ENCODE measurements at places on chromosomes 16 and 17. TPM values are rescaled to one million over a fixed set of nuclear protein-coding genes. Genes with fewer than 3 reads are reported as not detected.

DNA sequence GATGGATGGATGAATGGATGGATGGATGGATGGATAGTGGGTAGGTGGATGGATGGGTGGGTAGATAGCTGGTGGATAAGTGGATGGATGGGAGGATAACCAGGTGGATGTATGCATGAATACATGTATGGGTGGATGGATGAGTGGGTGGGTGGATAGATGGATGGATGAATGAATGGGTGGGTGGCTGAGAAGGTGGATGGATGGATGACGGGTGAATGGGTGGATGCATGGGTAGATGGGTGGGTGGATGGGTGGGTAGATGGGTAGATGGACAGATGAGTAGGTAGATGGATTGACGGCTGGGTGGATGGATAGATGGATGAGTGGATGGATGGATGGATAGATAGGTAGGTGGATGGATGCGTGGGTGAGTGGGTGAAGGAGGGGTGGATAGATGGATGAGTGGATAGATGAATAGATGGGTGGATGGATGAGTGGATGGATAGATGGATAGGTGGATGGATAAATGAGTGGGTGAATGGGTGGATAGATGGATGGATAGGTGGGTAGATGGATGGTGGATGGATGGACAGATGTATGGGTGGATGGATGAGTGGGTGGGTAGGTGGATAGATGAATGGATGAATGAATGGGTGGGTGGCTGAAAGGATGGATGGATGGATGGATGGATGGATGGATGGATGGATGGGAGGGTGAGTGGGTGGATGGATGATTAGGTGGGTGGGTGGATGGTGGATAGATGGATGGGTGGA lies 50.1 kb upstream of the ZC3H18 start:
- no peak for DNase-seq

- no peak for DNase-seq
These were observed 26.2 kb downstream of the WSCD1 start for GRCh38 chr17:6096201-6097004.

DNA sequence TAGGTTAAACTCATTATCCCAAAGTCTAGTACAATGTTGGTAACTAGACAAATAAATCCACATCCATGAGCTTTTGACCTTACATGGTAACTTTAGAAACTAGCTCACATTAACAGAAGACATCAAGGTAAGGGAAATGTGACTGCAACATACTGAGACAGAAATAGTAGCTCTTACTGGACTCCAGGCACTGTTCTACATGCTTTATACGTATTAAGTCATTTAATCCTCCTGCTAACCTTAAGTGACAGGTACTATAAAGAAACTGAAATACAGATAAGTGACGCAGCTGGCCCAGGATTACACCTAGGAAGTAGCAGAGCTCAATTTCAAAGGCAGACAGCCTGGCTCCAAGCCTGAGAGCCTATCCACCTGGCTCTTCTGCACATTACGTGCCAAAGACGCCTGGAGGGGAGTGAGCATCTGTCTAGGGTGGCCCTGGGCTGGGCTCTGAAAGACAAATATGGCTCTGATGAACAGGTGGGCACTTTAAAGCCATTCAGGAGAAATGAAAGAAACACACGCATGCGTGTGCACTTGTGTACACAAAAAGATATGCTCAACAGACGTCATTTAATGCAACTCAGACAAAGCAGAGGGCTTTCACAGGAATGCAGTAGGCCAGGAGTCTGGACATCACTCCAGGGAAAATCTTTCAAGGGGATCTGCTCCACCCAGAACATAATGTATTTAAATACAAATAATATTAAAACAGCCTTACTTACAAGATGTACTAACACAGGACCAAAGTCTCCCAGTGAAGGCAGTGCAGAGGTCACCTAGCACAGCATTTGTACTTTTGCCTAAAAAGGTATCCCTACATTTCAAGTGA lies 4.4 kb downstream of the ZC3H7A start:
- DNase-seq = no peak

GRCh38 chr17:75844530-75845057 lies 390 bp upstream of the UNC13D start:
- no peak for DNase-seq

GRCh38 chr17:17924131-17924856 lies 47.9 kb downstream of the TOM1L2 start:
- no peak for DNase-seq

DNA sequence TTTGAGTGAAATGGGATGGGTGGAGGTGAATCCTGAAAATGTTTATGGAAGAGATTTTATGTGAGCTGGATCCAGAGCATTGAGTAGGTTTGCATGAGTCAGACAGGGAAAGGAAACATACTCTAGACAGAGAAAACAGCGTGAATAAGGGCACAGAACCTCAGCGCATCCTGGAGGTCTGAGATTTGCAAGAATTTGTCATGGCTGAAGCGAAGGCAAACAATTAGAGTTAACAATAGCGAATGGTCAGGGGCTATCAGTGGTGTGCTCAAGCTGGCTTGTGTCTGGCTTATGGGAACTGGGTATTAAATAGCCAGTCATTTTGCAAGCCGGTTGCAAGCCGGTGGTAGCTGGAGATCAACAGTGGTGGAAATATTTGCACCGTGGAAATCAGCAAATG lies 36.4 kb downstream of the MAP2K6 start:
- DNase-seq = no peak

DNA sequence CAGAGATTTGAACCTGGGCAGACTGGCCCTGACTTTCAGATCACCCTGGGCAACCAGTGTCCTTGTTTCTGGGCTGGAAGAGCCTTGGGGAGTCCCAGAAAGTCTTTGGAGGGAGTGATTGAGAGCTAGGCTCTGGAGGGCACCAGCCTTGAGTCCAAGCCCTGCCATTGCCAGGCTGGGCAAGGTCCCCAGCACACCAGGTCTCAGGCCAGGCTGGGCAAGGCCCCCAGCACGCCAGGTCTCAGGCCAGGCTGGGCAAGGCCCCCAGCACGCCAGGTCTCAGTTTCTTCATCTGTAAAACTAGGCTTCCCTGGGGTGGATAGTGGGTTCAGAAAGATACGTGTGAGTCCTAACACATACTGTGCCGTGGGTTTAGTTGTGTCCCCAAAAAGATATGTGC lies 135.0 kb downstream of the IRF8 start:
- DNase-seq = no peak

DNA sequence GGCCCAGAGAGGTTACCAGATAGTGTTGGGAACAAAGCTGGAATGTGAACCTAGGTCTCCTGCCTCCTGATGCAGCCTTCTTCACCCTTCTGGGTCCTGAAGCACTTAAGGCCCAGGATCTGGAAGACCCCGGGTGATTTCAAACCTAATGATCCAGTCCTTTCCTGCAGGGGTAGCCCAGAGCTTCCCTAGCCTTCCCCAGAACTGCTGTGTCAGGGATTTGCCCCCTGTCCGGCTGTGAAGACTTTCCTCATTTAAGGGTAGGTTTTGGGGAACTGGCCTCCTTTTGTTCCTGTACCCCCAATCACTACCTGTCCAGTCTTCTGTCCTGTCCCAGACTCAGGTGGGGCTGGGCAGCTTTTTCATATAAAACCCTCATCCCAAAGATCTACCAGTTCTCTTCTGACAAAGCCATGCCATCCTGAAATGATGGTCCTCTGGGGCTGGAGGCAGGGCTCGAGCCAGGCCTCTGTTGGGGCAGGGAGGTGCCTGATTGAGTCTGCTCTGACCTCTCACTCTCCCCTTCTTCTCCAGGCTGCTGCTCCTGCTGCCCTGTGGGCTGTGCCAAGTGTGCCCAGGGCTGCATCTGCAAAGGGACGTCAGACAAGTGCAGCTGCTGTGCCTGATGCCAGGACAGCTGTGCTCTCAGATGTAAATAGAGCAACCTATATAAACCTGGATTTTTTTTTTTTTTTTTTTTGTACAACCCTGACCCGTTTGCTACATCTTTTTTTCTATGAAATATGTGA lies 1.3 kb downstream of the MT1X start:
- no peak for DNase-seq

DNA sequence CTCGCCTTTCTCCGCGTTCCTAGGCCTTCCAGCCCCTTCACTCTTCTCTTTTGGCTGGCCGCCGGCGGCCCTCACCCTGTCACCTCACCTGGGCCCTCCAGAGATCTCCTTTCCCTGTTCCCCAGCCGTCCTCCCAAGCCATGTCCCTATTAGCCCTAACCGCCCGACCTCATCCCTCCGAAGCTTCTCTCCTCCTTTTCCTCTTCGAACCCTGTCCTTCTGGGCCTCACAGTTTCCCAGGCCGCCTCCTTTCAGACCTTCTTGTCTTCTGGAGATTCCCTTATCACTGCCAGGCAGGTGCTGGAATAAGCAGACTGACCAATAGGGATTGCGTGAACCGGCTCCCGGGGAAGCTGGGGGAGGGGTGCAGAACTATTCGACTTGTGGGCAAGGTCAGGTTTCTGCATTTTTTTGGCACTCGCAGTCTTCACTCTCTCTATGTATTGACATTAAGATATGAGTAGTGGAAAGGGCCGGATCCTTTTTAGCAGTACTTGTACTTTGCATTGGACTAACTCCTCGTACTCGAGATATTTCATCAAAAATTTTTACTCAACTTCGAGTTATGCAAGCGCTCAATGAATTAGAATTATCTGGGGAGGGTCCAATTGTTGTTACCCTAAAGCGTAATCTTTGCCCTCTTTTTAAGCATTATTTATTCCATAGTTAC lies 690 bp downstream of the RHOT1 start:
- DNase-seq = peak; percentile 74

DNA sequence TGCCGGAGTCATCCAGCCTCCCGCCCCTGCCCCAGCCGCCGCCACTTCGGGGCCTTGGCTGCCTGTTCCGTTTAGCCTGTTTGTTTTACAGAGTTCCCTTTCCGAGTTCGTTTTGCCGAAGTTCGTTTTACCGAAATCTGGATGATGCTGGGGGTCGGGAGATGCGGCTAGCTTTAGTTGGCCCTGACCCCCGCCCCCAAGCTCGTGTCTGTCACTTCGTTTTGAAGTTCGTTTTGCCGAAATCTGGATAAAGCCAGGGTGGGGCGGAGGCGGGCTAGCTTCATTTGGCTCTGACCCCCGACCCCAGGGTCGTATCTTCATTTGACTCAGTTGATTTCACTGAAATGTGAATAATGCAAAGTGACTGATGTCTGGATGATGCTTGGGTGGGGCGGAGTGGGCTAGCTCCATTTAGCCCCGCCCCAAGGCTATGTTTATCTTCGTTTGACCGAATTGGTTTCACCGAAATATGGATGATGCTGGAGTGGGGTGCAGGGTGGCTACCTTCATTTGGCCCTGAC lies 591 bp downstream of the PSMD7 start:
- DNase-seq = peak; percentile 36

GRCh38 chr17:2172077-2172851 lies 117.4 kb downstream of the HIC1 start:
- DNase-seq = peak; percentile 99

DNA sequence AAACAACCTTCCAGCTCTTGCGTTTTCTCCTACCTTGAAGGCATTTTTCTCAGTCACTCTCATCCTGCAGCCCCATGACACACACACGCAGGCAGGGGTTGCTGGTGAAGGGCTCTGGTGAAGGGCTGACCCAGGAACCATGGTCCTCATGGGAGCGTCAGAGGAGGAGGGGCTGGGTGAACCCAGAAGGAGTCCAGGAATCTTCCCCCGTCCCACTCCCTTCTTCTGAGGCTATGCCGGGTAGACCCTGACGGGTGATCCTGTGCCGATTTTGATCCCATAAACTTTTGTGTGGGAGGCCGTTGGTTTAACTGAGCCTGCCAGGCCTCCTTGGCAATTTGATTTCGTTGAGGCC lies 278.4 kb upstream of the FOXF1 start:
- DNase-seq = no peak

- no peak for DNase-seq
These were observed 130.7 kb upstream of the NLRP1 start for GRCh38 chr17:5714993-5715392.

GRCh38 chr17:76000016-76000754 lies 470 bp upstream of the CDK3 start:
- peak; percentile 30 for DNase-seq

DNA sequence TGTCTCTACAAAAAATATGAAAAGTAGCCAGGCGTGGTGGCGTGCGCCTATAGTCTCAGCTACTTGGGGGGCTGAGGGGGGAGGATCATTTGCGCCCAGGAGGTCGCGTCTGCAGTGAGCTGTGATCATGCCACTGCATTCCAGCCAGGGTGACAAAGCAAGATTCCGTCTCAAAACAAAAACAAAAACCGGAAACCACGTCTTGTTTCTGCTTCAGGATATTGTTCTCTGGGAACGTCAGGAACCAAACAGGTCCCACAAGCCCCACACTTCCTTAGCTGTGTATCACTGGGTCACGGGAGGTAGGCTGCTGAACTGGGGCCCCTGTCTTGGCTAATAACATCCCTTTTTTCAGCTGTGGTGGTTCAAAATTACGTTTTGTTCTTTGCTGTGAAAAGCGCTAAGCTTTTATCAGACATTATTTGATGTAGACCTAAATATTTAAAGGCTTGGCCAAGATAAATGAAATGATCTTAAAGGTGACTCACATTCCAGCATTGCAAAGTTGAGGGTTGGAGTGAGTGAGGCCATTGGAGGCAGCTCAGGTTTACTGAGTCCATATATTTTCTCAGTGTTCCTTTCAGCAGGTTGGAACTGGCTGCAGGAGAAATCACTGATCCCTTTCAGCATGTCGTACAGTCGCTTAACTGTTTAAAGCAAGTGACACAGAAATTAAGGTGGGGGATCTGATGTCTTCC lies 16.4 kb upstream of the SEC14L1 start:
- peak; percentile 85 for DNase-seq

DNA sequence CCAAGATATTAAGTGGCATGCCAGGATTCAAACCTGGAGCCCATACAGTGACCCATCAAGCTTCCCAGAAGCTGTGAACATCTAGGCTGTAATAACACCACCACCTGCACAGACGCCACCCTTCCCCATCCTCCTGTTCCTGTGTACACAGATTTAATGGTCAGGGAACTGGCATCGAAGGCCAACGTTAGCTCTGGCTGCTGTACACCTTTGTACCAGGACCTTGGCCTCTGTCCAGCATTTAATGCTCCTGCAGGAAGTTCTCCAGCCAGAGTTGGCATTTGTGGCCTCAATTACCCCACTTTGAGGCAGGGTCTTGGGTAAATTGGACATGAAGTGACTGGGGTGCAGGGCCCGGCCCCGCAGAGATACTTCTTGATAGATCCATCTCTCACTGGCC lies 49.3 kb downstream of the SCNN1B start:
- no peak for DNase-seq

The IL34 gene
- total RNA-seq = 1.7 TPM

The RNF151 gene
- not detected for total RNA-seq

The CACNA1G gene
- under 0.01 TPM for total RNA-seq

The NACA2 gene
- not detected for total RNA-seq

The ABCC12 gene
- total RNA-seq = not detected

The IRX5 gene
- total RNA-seq = not detected

The SMURF2 gene
- total RNA-seq = 188 TPM

The CD300A gene
- not detected for total RNA-seq

The SKAP1 gene
- not detected for total RNA-seq

The FZD2 gene
- 35.4 TPM for total RNA-seq

The TPSD1 gene
- not detected for total RNA-seq
